ENCODE measurements at places on chromosomes 16 and 17.

DNA sequence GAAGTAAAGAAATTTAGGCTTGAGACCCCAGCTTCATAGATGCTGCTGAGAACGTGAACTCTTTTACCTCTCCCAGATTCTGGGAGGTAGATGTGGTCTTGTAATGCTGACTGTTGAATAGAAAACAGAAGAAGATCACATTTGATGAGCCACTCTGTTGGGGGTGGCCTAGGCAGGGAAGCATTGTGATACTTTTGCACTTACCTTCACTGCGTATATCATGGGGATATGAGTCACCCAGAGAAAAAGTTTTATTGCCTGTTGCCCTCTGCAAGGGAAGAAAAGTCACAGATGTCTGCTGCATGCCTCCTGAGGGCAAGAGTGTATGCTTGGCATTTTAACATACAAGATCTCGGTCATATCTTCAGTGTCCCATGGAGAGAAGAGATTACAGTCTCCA, 365.4 kb downstream of the SNX29 start:
- DNase-seq: no peak

DNA sequence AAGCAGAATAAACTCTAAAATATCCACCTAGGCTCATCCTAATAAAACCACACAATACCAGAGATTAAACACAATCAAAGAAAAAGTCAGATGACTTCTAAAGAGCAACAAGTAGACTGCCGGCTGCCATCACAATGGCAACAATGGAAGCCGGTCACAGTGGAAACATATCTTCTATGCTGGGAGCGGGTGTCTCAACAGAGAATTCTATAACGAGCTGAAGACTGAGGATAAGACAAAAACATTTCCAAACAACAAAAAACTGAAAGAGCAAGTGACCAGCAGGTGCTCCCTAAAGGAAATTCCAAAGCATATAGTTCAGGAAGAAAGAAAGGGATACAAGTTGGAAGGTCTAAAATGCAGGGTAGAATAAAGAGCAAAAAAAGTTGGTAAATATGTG, 8.9 kb downstream of the NSMCE1 start:
- DNase-seq: no peak

- peak; percentile 40 for DNase-seq
These were observed 20.8 kb downstream of the NPRL3 start for GRCh38 chr16:117379-118365.

DNA sequence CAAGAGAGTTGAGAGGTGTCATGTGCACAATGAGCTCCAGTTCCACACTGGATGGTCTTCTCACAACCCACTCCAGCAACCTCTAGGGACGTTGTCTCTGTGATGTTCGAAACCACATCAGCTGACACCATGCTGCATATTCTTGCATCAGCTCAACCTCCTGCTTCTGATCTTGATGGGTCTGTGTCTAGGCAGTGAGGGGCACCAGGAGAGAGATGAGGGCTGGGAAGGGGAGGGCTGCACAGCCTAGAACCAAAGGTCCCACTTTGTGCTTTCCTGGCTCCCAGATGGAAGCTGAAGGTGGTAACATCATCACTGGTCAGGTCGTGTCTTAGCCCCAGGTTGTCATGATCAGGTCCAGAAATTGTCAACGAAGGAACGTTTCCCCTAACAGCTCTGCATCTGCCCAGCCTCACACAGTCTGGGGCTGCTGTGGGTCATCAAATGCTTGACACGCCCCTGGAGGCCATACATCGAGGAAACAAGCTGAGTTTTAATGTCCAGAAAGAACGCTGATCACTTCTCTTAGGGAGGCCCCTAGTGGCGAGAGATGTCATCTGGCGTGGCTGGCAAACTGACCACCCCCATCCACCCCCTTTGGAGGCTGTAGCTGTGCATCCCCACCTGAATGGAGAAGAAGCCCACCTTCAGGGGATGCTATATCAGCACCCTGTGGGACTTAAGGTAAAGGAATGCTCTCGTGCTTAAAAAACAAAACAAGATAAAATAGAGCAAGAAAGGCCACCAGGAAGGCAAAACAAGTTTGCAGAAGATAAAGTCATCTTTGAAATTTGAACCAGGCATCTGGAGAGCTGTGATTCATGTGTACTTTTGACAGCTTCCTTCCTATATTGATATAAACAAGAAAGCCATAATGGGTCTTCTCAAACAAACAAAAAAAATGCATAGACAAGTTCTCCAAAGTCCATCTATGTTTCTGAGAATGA, 58.3 kb downstream of the WIPI1 start:
- DNase-seq: no peak

DNA sequence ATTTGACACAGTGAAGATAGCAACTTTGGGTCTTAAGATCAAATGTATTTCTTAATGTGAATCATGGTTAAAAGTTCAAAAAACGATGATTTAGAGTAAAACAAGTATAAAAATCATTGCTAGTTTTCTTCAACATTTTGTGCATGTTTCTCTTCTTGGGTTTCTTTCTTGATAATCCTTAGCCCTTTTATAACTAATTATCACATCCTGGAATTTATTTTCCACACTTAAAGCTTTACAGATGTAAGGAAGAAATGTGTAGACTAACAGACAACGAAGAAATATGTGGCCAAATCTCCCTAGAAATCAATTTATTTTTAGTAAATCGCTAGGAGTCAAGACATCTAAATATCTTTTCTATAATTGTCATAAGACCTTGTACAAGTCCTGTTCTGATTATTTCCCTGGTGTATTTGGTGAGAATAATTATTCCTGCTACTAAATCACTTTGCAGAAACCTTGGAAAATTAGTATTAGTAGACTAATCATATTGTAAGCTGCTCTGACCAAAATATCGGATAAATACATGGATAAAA, 4.9 kb downstream of the NACA2 start:
- DNase-seq: no peak

All from central memory CD8-positive, alpha-beta T cell (primary cell).